Tongue (tissue), 3 donors: ENCODE measurements at places on chromosomes 2 and 18.

DNA sequence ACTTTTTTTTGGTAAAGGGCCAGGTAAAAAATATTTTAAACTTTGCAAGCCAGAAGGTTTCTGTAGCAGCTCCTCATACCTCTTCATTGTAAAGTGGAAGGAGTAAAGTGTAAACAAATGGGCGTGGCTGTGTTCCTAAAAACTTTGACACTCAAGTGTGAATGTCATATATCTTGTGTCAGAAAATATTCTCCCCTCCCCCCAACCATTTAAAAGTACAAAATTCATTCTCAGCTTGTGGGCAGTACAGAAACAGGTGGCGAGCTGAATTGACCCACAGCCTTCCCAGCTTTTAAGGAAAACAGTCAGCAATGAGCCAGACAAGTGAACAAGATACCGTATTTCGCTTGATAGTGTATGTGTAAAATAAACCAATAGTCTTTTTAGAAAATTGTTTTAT lies 4.0 kb downstream of the YPEL5 start:
- DNase-seq: peak; percentile 8

GRCh38 chr2:98555696-98556095 lies 52.6 kb downstream of the COA5 start:
- DNase-seq: no peak

- no peak for DNase-seq
Measured at GRCh38 chr2:71505770-71506140, 52.4 kb downstream of the DYSF start.

GRCh38 chr2:6866275-6866671 lies 566 bp upstream of the CMPK2 start:
- DNase-seq: peak; percentile 63

GRCh38 chr2:178066890-178067669 lies 5.5 kb downstream of the PDE11A start:
- no peak for DNase-seq

DNA sequence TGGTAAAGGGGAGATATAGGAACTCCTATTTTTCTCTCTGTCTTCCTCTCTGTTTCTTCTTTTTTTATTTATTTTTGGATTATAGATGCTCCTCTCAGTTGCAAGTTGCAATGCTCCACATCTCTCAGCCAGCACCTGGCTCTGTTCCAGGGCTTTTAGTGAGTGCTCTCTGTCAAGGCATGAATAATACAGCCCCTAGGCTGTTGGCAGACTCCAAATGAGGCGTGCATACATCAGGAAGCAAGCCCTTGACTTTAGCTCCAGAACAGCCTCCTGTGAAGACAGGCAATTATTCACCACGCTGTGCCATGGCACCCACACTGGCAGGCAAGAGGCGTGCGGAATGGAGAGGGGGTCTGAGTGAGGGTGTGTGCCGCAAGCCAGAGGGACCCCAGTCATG lies 228.1 kb upstream of the PXDN start:
- peak; percentile 94 for DNase-seq

DNA sequence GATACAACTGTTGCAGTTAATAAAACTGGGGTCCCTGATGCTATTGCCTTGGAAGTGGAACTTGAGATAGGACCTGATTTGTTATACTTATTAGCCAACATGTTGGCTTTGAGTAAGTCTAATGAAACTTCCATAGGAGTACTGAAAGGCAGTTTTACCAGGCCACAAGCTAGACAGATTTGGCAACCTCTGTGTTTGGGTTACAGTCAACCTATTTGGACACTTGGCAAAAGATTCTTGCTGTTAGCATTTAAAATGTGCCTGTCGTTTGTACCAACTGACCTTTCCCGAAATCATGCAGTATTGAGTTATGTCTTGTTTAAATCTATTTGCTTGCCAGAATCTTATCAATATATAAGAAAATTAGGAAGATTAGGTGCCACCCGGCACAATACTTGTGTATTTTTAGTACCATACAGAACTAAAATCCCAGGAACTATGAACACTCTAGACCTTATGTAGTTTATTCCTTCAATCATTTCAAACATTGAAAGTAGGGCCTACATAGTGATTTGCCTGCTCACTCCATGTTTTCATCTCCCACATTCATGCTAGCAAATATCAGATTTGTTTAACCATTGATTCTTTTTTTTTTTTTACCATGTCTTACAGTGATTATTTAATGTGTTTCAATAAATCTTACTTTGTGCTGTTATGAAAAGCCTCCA lies 35.5 kb upstream of the UPP2 start:
- DNase-seq: no peak

DNA sequence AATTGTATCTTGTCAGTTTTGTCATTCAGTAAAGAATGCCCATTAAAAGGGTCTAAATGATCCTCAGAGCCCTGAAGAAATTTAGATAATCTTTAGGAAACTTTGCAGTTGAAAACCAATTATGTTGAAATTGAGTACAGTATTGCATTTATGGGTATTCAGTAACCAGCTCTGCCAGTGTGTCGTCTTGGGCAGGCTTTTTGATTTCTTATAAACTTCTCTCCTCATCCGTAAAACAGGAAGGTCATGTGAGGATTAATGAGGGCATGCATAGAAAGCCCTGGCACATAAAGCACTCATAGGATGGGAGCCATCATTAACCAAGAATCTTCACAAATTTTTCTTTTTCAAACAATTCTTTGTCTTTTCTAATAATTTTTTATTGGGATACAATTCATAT lies 14.8 kb downstream of the PNO1 start:
- DNase-seq: no peak

GRCh38 chr2:3211256-3212060 lies 166.2 kb downstream of the EIPR1 start:
- DNase-seq: no peak

GRCh38 chr2:42573256-42573655 lies 4.8 kb downstream of the MTA3 start:
- DNase-seq: no peak

DNA sequence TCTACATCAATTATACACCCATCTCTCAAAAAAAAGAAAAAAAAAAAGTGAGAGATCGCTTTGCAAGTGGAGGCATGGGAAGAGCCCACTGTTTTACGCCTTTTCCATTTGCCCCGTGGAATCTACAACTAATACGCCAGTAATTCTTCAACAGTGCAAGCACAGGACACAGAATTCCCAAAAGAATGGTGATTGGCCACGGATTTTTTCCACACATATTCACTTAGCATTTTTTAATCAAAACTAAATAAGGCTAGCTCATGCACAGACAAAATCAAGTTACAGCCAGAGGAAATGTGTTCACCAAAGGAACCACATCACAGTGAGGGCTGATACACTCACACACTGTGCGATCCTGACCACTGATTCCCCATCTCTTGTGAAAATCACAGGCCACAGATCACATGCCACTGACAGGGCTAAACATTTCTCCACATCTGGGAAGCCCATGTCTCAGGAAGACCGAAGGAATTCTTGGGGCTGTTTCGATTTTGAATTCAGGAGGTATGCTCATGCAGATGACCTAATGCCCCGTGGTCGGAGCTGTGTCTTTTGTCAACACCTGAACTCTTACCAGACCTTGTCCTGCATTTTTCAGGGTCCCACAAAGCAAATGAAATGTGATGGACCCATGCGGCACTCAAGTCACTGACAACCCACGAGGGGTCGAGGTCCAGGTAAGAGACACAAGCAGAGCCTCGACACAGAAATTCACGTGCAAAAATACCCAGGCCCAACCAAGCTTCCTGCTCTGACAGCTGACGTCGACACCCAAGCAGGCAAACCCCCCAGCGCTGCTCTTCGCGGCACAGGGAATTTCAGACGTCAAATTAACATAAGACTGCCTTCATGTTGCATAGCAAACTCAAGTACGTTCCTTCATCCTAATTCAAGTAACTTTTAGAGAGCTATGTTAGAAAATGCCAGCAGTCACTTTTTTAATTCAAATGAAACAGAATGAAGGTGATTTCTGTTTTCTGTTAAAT lies 69.6 kb downstream of the ZNF516 start:
- DNase-seq: peak; percentile 47

DNA sequence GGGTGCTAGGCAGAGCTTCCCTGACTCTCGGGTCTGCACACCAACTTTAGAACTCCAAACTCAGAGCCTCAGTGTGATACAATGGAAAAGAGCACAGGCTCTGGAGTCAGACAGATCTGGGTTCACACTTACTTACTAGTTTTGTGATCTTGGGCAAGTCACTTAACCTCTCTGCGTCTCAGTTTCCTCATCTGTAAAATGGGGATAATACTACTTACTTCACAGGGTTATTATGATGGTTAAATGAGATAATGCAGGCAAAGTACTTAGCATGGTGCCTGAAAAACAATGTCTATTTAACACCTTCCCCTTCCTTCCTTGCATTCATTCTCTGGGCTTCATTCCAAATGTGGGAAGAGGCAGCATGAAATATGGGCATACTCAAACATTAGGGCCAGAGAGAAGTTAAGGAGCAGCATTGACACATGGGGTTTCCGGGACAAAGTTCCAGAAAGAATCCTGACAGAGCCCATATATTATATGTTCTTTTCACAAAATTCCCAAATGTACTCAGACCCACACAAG lies 13.3 kb downstream of the DNAJC27 start:
- DNase-seq: no peak

GRCh38 chr2:173984866-173985604 lies 19.9 kb upstream of the SP3 start:
- no peak for DNase-seq

DNA sequence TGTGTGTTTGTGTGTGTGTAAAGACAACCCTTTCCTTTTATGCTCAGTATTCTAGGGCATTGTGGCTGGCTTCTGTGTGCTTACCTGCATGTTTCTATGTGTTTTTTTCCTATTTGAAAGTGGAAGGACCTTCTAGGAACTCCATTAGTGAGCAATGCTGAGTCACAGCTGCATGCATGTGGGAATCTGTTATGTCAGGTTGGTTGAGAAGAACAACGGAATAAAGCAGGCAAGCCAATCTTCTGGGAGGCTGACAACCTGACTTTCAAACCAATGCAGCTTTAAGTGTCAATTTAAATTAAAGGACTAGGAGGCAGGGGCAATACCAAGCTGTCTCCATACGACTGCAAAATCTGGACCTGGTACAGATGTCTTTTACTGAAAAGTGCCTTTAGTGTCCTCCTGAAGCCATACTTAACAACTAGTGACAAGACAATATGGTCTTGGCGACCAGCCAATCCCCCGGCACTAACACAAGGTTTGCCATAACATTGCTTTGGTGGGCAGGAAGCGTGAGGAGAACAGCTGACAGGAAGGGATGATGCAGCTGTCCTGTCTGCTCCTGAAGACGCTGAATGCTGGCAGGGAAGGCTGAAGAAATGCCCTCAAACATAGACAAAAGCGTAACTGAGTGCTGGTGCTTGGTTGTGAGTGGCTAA lies 514.7 kb upstream of the CDH7 start:
- peak; percentile 82 for DNase-seq

DNA sequence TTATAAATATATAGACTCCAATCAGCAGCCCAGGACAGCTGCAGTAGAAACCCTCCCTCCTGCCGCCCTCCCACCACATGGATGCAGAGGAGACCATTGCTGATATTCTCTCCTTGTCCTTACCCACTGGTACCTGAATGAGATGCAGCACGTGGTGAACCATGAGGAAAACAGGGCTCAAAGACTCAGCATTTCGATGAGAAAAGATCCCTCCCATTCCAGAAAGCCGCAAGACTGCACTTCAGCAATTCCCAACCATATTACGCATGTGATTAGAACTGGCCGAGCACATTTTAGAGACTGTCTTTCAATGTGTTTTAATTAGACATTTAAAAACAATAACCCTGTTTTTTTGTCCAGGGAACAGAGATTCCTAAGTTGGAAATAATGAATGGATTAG lies 125.5 kb downstream of the NRP2 start:
- DNase-seq: no peak

GRCh38 chr2:26438526-26438925 lies 36.8 kb downstream of the DRC1 start:
- DNase-seq: no peak

GRCh38 chr2:124034265-124034664 lies 9.2 kb downstream of the CNTNAP5 start:
- no peak for DNase-seq

GRCh38 chr2:3624059-3624794 lies 29.3 kb downstream of the COLEC11 start:
- no peak for DNase-seq

DNA sequence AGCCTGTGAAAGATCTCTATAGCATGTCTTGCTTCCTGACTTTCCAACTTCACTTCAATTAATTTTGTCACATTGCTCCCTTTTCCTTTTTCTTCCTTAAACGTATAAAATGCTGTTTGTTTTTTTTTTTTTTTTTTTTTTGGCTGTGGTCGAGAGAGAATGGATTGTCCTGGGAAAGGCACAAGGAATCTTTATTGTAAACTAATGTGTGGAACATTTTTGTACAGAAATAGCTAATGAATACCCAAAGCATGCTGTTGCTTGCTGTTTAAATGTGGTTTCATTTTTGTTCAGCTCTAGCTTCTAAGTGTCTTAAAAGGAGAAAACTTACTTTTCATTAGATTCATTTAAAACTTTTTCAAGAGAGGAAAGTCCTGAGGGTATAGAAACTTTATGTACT lies 105.5 kb downstream of the GPD2 start:
- DNase-seq: no peak

- no peak for DNase-seq
Measured at GRCh38 chr2:220936641-220937197, 635.4 kb downstream of the EPHA4 start.

GRCh38 chr2:85221067-85221691 lies 88.0 kb downstream of the TCF7L1 start:
- peak; percentile 87 for DNase-seq

DNA sequence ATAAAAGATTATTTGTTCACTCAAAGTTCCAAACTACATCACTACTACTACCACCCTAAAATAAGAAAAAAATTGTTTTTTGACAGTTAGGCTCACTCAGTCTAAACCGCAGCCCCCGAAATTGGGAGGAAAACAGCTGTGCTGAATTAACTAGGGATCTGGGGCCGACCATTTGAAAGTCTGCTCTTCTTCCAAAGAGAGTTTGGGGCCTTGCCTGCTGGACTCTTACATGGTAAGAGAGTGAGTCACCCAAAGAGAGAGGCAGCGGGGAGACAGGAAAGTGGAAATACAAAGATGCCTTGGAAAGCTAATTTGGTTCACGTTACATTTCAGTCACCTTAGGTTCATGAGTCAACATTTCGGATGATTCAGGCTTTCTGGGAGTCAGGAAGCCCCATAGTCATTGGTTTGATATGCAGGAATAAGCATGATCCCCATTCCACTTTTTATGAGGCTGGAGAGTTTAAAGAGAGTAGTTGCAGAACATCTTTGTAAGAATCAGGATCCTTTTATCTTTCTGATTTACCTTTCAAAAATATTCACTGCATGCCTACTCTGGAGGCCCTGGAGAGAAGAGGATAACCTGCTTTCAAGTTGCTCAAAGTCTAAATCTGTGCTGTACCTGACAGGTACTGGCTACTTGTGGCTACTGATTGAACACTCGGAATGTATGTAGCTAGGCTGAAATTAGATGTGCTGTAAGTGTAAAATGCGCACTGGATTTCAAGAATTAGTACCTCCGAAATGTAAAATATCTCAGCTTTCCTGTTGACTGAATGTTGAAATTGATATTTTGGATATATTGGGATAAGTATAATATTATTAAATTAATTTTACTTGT lies 995 bp upstream of the RTN4 start:
- peak; percentile 90 for DNase-seq

DNA sequence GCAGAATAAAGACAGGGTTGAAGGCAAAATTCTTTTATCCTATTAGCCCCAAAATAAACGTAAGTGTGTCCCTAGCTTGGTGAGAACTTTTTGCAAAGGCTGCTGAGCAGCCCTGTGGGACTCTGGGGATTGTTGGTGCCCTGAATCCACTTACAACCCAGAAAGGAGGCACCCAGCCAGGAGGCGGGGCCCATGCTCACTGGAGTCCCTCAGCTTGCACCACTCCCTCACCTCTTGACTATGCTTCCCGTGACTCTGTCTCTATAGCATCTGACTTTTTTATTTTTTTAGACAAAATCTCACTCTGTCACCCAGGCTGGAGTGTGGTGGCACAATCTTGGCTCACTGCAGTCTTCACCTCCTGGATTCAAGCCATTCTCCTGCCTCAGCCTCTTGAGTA lies 15.8 kb upstream of the COL6A3 start:
- DNase-seq: no peak
